ENCODE measurements at places on chromosomes 12 and 14. TPM values are rescaled to one million over a fixed set of nuclear protein-coding genes. Genes with fewer than 3 reads are reported as not detected.
A peak's percentile ranks its signal among the peaks of the same experiment; 100 is the strongest.

NFE2 gene
- not detected for total RNA-seq

BMP4 gene
- total RNA-seq = not detected

TTC9 gene
- total RNA-seq = not detected

DHRS1 gene
- total RNA-seq = 32.1 TPM

SPTB gene
- total RNA-seq = 0.11 TPM

RIPK3 gene
- total RNA-seq = 2.2 TPM

OVCH1 gene
- 0.13 TPM for total RNA-seq

SLC39A2 gene
- not detected for total RNA-seq

- DNase-seq = no peak
These were observed 14.0 kb upstream of the PCNX1 start for GRCh38 chr14:70893062-70893845.

- DNase-seq = no peak
These were observed 1.7 kb upstream of the FGD4 start for GRCh38 chr12:32397696-32398095.

GRCh38 chr12:53241623-53242412, 9.8 kb upstream of the RARG start:
- DNase-seq = no peak

GRCh38 chr12:75706786-75707605, 195.6 kb upstream of the KRR1 start:
- DNase-seq = peak; percentile 65

GRCh38 chr12:47813511-47814196, 6.0 kb downstream of the HDAC7 start:
- DNase-seq = no peak

DNA sequence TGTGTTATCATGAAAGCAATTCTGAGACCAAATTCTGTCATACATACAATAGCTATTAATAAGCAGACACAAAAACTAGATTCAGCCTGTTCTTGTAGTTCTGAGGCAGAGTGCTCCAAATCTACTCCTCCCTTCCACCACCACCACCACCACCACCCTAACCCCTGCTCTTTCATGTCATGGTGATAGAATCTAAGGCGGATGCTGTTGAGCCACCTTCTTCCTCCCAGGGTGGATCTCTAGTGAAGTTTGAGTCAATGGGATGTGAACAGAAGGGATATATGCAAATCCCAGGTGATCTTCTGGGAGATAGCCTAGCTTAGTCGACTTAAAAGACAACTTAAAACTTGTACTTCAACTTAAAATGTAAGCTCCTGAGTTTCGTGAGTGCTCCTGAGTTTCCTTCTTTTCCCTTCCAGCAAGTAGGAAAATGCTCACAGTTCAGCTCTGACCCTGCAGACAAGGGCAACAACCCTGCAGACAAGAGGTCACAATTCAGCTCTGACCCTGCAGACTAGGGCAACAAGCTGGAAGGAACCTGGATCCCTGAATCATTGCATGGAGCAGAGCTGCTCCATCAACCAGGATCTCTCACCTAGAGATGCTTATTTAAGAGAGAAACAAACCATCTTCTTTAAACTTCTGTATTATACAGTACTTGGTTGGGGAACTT, 204.1 kb downstream of the TTC8 start:
- DNase-seq = no peak

DNA sequence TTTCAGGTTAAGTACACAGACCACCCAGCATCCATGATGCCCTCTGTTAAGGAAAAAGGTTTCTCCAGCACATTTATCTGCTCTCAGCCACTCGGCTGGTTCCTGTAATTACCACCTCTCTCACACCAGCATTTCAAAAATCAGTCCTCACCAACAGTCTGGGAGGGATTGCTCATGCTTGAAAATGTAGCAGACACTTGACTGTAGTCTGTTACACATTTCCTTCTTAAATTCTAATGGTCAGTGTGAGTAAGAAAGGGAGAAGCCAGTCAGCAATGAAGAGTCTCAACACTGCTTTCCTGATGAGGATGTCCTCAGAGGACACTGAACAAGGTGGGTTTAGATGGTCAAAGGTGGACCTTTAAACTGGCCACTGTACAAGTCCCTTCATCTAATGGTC, 6.0 kb downstream of the ZBTB39 start:
- DNase-seq = peak; percentile 67

DNA sequence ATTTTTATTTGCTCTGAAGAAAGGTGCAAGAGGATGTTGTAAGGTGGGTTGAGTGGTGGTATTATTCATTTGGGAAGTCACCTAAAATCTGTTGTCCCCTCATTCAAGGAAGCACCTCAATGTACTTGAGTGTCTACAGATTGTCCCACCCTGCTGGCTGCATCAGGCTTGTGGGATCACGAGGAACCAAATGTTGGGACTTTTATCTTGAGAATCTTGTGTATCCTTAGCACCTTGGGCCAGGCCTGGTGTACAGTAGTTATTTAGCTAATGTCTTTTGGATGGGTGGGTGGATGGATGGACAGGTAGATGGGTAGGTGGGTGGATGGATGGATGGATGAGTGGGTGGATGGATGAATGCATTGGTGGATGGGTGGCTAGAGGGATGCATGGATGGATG, 519.3 kb downstream of the BCL11B start:
- no peak for DNase-seq

GRCh38 chr12:27554421-27555186, 30.6 kb downstream of the PPFIBP1 start:
- peak; percentile 77 for DNase-seq

GRCh38 chr14:70084226-70084625, 104.5 kb downstream of the SLC8A3 start:
- DNase-seq = no peak

DNA sequence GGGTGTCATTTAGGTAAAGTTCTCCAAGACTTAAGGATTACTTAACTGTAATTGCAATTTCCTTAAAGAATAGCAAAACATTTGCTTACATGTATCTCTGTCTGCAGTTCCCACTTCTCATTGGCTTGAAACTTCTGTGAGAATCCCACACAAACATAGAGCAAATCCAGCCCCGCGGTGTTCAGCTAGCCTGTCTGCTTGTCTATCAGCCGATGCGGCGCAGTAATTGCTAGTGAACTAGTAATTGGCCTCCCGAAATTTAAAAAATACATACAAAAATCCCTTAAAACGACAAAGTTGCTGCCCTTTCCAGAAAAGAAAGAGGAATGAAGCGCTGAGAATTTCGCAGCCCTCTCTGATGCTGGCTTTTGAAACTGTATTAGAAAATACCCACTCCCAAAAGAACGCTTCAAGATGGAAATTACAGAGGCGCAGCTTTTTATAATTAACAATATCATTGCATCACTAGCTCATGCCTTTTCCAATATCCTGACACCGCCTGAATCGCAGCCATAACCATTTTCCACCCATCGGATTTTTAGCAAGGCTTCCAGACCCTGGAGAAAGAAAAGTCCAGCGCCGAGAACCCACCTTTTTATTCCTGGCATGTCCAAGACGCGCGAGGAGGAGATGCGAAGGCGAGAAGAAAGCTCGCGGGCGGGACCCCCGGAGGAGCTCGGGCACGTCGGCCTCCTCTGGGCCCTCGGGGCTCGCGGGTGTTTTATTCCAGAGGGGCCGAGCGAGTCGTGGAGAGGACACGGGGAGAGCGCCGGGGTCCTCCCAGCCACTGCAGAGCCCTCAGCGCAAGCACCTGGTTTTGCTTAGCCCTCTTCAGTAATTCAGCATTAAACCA, 646 bp downstream of the FBLN5 start:
- peak; percentile 76 for DNase-seq

DNA sequence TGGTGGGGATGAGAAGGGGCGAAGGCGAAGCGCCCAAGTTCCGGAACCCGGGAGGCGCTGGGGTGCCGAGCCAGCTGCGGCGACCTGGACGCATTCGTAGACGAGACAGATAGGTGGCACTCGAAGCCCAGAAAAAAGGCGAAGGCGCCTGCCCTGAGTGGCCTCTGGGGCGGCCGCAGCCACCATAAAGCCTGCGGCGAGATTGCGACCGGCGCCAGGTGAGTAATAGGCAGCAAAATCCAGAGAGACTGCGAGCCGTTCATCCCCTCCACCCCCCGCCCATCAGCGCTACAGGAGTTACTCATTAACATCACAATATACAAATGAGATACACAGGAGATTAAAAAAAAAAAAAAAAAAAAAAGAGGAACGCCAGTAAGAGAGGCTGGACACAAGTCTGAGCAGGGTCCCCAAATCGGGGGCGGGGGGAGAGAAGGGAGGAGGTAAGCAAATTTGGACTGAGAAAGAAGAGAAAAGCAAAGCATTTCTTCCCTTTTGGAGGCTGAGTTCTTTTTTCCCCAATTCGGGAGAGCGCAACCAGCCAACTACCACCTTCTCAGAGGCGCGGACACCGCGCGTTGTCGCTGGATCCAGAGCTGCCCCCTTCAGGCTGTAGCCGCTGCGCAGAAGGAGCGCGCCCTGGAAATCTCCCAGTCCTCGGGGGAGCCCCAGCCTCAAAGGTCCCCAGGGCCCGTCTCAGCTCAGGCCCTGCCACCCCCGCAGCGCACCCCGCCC, 15.7 kb downstream of the TBX3 start:
- peak; percentile 96 for DNase-seq

- DNase-seq = peak; percentile 35
These were observed 36.0 kb downstream of the GCH1 start for GRCh38 chr14:54866588-54866987.

DNA sequence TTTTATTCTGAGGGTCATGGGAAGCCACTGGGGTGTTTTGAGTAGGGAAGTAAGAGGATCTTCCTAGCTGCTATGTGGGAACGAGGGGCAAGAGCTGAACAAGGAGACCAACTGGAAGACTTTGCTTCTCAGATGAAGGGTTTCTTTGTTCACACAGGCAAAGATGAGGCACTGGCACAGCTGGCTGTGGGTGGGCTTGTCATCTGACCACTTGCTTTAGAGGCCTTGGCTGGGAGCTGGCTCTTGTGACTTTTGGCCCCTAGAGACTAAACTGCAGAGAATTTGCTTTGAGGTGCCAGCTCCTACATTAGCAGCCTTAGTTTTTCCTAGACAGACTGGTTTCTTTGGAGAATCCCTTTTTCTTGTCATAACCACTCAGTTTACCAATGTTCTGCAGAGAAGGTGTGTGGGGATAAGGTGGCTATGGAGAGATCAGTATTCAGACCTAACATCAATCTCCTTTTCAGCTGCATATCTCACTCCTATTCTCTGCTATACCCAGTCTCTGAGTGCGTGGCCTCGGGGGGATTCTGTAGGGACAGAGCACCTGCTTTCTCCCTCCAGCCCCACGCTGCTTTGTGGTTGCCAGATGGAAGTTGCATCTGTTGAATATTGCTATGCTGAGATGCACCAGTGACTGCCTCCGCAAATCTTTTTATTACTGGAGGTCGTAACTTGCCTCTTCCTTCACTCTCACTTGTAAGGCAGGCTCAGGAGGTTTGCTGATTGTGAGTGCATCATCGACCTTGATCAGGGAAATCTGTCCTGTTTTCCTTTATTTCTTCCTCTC, 12.7 kb downstream of the PPP2R5C start:
- DNase-seq = no peak

GRCh38 chr14:77194706-77195105, 13.1 kb downstream of the TMEM63C start:
- no peak for DNase-seq

DNA sequence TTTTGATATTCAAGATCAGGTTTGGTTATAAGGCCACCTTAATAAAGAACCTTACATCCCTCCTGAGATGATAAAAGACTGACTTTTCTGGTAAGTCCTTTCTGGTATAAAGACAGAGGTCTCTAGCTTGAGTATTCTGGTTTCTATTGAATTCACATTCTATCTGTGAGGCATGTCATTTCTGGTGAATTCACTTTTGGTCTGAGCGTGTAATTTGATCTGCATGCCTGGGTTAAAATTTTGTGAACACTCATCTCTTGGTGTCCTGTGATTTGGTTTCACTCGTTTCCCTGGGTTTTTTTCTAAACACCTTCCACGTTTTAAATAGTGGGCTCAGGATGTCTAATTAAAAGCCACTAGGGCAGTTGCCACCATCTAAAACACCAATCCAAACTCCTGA, 12.2 kb downstream of the EIF5 start:
- DNase-seq = peak; percentile 33

- DNase-seq = no peak
These were observed 283.1 kb downstream of the MDGA2 start for GRCh38 chr14:47392326-47392725.

- no peak for DNase-seq
These were observed 48.3 kb upstream of the CCDC63 start for GRCh38 chr12:110798461-110798860.

- DNase-seq = no peak
These were observed 27.9 kb downstream of the BORCS5 start for GRCh38 chr12:12384571-12385340.

DNA sequence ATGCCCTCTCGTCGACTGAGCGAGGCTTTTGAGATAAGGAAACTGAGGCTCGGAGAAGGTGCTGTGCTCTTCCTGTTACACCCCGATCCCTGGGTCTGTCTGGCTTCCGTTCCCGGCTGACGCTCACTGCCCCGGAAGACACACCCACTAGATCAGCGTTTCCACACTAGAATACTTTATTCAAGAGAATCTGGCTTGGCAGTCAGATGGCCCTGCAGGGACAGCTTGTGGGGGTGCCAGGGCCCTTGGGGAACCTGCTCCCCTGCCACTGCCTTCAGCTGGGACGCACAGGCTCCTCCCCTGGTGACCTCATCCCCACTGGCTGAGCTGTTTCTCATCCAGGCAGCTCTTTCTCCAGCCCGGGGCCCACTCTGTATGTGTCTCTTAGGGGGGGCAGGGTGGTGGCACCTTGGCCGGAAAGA, 13.7 kb downstream of the PGF start:
- peak; percentile 80 for DNase-seq

GRCh38 chr14:32244404-32244803, 41.3 kb upstream of the RNU6-8 start:
- DNase-seq = peak; percentile 33

DNA sequence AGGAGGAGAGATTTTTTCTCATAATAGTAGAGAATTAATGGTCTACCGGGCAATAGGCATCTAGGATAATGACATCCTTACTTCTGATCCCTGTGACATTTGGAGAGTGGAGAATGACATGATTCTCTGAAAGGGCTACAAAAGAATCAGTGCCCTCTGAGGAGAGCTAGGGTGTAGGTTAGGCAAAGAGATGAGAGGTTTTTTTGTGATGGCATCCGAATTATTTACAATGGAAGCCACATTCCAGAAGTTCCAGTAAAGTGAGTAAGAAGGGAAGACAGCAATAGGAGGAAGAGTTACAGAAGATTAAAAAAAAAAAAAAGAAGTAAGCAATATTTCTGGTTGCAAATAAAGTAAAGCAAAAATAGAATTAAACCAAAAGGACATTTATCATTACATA, 478.0 kb downstream of the RMST start:
- no peak for DNase-seq

GRCh38 chr14:24634158-24634557, at the start of gene GZMB:
Gene GZMB (minus strand): TSS chr14:24634190. CDS start chr14:24634160, 30 bp downstream.
- DNase-seq = peak; percentile 13

- no peak for DNase-seq
These were observed 12.1 kb downstream of the ETV6 start for GRCh38 chr12:11661491-11662089.

DNA sequence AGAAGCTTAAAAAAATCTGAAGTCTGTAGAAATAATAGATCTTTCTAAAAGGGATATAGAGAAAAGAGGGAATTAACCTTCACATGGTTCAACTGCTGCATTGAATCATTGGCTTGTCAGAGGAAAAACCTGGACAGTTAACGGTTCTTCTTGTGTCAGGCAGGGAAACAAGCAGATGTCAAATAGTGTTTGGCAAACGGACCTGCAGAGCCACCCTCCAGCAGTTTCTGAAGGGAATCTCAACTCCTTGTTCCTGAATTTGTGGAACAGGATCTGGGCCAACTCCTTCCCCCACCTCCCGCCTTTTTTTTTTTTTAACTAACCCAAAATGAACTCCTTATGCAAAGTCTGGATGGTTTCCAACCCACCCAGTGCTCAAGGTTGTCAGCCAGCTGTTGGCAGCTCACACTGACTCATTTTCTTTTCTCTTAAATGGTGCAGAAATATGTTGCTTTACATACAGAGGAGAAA, 187.3 kb downstream of the CAND1 start:
- DNase-seq = peak; percentile 89
